GM18507 (cell line): ENCODE measurements at places on chromosomes 16 and 17.

DNA sequence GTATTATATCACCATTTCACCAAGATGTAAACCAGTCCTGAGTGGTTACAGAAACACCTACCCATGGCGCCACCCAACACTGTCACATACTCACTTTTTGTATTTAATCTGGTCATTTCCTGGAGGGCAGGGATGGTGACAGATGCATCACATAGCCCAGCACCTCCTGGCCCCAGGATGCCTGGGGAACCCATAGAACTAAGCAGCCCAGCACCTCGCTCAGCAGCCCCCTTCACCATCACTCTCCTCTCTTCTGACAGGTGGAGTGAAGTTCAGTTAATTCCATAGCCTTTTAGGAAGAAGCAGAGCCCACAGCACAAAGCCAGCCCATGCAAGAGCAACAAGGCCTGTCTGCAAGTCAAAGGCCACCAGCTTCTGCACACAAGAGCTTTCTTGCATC, 27.5 kb downstream of the MYLK3 start:
- no peak for DNase-seq

- DNase-seq, result no peak
Measured at GRCh38 chr17:17134957-17135333, 71.2 kb downstream of the PLD6 start.

DNA sequence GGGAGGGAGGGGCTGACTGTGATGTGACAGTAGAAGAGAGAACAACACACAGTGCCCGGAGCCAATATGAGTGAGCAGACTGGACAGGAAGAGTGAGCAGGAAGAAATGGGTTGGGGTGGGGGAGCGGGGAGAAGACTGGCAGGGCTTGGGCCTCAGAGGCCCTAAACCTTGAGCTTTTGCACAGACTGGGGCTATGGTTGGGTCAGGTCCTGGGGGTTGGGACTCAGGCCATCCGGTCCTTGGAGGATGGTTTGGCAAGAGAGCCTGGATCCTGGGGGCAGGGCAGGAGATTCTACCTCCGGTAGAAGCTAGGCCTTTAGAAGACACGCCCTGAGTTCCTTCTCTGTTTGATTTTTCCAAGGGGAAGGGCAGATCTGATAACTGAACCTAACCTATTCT, 1.1 kb downstream of the CAMTA2 start:
- DNase-seq, result no peak

GRCh38 chr16:89172528-89173173, 1.1 kb downstream of the CDH15 start:
- DNase-seq, result no peak

DNA sequence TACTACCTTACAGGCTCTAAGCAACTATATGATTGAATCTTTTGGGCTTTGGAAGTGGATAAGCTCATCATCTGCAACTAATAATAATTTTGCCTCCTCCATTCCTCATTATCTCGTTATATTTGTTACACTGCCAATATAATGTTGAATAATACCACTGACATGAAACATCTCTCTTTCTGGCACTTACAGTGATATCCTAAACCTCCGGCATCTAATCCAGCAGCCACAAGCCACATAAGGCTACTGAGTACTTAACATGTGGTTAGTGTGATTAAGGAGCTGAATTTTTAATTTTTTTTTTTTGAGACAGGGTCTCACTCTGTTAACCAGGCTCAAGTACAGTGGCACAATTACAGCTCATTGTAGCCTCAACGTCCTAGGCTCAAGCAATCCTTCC, 9.6 kb downstream of the CDC42EP4 start:
- DNase-seq, result no peak

DNA sequence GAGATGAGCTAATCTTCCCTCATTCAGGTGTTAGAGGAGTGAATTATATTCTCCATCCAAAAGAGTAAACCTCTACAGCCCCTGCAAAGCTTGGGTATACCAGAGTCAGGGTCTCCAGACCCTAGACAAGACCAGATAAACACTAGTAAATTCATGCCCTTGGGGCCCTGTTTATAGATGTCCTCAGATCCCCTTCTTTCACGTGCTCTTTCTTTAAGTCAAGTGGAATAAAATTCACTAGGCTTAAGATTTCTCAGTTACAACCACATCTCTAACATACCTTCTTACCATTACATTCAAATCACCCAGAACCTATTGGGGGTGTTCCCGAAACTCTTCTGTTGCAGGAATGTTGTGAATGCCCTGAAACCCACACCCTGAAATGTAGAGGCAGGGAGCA, 2.2 kb upstream of the C17orf58 start:
- no peak for DNase-seq

DNA sequence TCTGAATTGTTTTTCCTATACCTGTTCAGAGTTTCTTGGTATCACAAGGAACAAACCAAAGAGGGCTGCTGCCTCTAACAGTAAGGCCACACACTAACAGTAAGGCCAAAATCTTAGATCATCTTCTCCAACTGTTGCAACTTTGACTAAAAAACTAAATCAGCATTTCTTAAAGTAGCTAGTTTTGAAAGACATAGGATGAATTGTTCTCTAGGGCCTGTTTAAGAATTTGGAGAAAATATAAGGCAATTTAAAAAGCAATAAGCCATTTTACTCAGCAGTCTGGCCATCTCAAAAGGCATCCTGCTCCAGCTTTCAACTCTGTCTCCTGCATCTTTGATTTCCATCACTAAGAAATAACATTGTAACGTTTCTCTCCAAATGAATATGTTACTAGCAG, 105.0 kb upstream of the MON1B start:
- DNase-seq, result no peak

GRCh38 chr17:79324194-79324593, 249.6 kb downstream of the ENGASE start:
- no peak for DNase-seq

- DNase-seq, result no peak
Measured at GRCh38 chr17:34370997-34371395, 8.0 kb upstream of the CCL1 start.

GRCh38 chr17:35214631-35215273, 20.6 kb upstream of the SLC35G3 start:
- DNase-seq, result no peak

DNA sequence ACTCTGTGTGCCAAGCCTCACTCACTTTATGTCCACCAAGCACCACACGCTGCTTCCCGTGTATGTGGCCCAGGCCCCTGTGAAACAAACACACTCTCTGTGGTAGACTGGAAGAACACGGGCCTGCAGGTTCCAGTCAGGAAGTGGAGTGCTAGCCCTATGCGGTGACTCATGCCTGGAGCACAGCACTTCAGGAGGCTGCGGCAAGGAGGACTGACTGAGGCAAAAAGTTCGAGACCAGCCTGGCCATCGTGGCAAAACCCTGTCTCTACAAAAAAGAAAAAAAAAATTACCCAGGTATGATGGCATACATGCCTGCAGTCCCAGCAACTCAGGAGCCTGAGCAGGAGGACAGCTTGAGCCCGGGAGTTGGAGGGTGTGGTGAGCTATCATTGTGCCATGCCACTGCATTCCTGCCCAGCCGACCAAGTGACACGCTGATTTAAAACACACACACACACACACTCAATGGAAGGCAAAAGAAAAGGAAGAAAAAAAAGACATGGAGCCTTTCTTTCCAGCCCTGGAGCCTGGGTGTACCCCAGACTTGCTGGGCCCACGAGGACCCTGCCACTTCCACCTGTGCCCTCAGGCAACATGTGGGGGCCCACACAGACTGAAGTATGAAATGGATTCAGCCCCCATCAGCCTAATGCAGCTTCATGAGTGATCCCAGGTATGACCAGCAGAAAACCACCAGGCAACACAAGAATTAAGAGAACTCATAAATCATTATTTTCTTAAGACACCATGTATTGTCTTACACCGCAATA, 126.6 kb downstream of the ANKRD11 start:
- DNase-seq, result no peak

DNA sequence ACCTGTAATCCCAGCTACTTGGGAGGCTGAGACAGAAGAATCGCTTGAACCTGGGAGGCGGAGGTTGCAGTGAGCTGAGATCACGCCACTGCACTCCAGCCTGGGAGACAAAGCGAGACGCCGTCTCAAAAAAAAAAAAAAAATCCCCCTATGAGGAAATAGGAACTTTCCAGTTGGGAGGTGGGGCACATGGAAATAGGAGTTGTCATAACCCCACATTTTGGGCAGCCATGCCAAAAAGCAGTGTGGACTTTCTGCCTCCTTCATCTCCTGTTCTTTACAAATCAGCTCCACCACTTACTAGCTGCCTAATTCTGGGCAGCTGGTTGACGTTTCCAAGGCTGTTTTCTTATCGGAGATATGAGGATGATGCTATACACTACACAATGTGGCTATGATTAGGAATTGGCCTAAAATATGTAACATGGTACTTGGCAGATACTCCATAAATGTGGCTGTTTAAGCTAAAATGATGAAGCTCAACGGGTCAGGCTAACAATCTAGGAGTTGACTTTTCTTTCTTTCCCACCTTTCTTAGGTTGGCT, 21.5 kb upstream of the CCL5 start:
- no peak for DNase-seq
